ENCODE measurements at places on chromosomes 7 and 10. TPM values are rescaled to one million over a fixed set of nuclear protein-coding genes. Genes with fewer than 3 reads are reported as not detected.

GRCh38 chr7:71300086-71300485 is 168.1 kb downstream of the GALNT17 start:
- no peak for DNase-seq

PON3 gene
- 1.6 TPM for polyA plus RNA-seq

DNA sequence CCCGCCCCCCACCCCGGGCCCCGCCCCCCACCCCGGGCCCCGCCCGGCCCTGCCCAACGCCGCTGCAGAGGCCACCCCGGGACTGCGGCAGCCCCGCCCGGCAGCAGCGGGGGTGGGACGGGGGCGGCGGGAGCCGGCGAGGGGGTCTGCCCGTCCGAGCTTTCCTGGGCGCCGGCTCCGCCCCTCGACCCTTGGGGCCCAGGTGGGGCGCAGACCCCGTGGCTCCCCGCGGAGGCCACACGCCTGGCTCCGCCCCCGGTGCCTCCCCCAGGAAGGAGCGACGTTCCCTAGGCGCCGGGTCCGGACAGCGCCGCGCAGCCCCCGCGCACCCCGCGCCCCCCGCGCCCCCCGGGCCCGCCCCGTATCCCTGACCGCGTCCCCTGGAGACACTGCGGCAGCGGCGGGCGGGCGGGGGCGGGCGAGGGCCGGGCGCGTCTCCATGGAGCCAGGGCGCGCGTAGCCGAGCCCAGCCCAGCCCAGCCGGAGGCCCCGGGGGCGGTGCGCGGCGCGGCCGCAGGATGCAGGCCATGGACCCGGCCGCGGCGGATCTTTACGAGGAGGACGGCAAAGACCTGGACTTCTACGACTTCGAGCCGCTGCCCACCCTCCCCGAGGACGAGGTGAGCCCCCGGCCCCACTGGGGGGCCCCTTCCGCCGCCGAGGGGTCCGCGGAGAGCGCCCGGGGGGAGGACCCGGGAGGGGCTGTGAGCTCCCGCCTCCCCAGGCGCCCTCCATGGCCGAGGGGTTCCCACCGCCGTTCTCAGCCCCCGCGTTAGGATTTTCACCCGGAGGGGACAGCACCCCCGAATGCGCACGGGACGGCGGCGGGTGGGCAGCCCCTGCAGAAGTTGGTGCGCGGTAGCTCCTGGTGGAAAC is at the start of gene KNDC1:
Gene KNDC1 (plus strand): TSS at position 270 of the 876 bp plus-strand sequence. CDS start 249 bp downstream, at position 519.
- no peak for DNase-seq

STAG3 gene
- 12.0 TPM for polyA plus RNA-seq

- no peak for DNase-seq
Measured at GRCh38 chr10:48701139-48701901, 16.6 kb downstream of the WDFY4 start.

MYL10 gene
- polyA plus RNA-seq: 0.73 TPM

DNA sequence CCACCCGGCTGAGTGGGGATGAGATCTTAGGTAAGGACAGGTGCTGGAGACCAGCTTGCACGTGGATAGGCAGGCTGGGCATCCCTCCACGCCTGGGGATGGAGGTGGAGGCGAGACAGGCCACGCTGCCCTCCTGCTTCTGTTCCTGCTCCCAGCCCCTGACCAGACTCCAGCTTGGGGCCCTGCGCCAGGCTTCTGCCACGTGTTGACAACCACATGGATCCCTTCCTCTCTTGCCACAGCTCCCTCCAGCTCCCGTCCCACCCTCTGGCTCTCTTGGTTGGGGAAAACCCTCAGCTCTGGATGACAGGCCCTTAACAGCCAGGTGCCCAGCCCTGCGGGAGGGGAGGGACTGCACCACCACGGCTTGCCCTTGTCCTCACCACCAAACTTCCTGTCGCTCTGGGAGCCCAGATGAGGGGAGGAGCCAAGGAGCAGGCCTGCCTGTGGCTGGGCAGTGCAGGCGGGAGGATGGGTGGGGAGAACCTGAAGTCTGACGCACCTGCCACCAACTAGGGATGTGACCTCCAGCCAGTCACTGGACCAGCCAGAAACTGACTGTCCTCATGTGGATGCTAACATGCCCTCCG is 36.0 kb downstream of the KCNH2 start:
- DNase-seq: no peak

DNA sequence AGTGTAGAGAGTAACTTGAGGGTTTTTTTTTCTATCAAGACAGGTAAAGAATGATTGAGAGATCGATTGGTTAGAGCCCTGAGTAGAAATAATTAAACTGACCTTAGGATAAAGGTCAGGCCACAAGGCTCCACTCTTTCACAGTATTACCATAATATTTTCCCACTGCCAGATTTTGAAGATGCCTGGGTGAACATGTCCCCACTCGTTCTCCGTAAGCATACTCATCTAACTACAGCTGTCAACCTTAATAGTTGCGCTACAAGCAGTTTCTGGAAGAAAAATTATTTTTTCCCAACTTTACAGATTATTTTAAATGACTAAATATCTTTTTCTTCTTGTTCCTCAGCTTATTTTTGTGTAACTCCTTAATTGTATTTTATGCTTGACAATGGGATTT is 203.2 kb upstream of the LRGUK start:
- DNase-seq: no peak

- DNase-seq: no peak
Measured at GRCh38 chr10:103649654-103650423, 156.3 kb downstream of the NEURL1 start.

DNA sequence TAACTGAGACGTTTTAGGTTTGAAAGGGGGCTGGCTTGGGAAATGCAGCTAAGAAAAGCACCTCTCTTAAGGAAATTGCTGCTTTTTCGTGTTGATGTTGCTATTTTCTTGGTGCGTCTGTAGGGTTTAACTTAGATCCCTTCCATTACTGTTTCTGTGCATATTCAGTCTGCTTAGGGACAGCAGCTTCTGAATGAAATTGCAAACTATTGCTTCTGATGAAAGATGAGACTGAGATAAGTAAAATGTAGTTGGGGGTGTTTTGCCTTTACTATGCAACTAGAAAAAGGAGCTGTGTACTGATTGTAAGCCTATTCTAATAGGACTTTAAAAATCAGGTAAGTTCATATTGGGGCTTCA is 772 bp downstream of the HDAC9 start:
- DNase-seq: no peak

OSBPL3 gene
- 26.9 TPM for polyA plus RNA-seq

GRCh38 chr10:14757394-14757793 is 17.3 kb downstream of the FAM107B start:
- DNase-seq: no peak

Measured in right renal pelvis (tissue), 4 donors.